ENCODE measurements at places on chromosomes 3 and 15.

DNA sequence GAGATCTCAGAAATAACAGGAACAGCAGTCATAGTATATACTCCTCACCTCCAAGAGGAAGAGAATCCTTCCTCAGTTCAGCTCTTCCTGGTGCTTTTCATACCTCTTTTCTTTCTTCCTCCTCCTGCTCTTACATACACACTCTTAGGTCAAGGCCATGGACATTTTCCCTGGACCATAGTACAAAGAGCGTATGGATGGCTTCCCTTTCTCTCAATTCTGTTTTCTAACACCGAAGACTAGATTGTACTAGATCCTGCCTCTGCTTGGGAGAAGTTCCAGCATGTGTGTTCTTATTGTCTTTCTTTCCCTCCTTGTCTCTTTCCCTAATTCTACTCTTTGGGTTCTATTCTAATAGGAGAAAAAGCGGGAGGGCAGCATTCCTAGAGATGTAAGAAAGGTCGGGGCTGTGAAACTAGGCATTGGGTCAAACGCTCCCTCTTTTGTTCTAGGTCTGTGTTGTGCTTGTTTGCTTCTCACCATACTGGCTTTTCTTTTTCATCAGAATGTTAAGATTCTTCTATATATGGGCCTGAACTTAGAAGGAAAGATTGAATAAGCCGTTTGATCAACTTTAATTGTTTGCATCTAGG is 77.4 kb downstream of the VPS8 start:
- DNase-seq: no peak

DNA sequence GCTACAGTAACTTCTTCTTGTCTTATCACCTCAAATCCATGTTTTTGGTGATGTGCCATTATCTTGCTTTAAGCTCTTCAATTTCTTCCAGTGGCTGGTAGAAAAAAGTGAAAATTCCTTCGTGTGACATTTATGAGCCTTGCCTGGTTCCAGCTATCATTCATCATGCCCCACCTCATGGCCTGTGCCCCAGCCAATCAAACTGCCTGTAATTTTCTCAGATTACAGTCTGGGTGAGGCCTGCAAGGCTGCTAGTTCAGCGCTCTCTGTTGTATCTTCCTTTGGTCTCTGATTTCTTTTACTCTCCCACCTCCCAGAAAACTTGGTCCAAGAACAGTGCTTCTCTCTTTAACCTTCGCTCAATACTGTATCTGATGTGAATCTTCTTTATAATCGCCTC is 249.3 kb upstream of the ZNF717 start:
- no peak for DNase-seq

DNA sequence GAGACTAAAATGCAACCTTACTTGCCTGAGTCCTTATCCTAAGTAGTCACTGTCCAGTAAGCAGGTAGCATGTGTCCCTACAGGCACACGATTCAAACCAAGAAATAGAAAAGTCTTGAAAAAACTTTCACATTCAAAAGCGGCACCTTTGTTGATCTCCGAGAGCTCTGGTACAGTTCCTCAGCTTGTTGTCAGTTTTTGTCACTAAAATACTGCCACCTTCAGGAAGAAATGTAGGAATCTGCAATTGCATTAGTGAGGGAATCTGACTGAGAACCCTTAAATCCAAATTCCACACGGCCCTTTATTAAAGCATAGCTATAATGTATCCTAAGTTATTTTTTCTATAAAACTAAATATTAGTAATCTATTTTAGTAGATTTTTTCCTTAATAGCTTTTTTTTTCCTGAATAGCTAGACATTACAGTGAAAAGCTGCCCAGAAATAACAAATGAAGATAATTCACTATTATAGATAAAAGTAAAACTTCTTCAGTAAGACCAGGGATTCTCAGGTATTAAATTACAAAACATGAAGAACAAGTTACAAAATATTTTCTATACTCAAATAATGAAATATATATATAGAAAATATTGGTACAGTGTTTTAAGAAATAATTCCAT is 44.0 kb downstream of the CCDC54 start:
- DNase-seq: peak; percentile 35

GRCh38 chr15:90053685-90054466 is 48.4 kb downstream of the IDH2 start:
- DNase-seq: no peak

DNA sequence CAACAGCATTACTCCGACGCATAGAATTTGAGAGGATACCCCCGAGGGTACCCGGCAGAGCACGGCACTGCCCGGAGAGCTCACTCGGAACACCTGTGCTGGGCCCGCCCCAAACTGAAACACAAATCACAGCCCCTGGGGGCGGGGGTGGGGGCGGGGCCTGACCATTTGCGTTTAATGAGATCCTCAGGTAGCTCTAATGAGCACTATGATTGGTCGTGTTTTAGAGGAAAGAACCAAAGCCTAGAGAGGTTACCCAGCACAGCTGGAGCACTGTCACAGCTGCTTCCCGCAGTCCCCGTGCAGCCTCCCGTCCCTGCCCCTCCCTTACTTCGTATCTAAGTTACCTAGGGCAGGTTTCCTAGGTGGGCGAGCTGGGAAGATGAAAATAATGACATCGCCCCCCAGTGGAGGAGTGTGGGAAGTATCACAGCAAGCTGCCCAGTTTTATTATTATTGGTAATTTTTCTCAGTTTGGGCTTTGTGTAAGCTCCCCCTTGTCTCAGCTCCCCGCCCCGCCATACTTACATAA is 187.1 kb downstream of the PDE8A start:
- DNase-seq: no peak

GRCh38 chr3:58358092-58358491 is 25.4 kb downstream of the PXK start:
- DNase-seq: no peak

DNA sequence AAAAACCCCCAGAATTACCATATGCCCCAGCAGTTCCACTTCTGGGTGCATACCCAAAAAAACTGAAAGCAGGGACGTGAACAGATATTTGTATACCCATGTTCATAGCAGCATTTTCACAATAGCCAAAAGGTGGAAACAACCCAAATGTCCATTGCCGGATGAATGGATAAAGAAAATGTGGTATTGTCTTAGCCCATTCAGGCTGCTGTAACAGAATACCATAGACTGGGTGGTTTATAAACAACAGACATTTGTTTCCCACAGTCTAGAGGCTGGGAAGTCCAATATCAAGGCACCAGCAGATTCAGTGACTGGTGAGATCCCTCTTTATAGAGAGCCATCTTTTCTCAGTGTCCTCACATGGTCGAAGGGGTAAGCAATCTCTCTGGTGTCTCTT is 182.1 kb upstream of the ANKRD28 start:
- DNase-seq: no peak

DNA sequence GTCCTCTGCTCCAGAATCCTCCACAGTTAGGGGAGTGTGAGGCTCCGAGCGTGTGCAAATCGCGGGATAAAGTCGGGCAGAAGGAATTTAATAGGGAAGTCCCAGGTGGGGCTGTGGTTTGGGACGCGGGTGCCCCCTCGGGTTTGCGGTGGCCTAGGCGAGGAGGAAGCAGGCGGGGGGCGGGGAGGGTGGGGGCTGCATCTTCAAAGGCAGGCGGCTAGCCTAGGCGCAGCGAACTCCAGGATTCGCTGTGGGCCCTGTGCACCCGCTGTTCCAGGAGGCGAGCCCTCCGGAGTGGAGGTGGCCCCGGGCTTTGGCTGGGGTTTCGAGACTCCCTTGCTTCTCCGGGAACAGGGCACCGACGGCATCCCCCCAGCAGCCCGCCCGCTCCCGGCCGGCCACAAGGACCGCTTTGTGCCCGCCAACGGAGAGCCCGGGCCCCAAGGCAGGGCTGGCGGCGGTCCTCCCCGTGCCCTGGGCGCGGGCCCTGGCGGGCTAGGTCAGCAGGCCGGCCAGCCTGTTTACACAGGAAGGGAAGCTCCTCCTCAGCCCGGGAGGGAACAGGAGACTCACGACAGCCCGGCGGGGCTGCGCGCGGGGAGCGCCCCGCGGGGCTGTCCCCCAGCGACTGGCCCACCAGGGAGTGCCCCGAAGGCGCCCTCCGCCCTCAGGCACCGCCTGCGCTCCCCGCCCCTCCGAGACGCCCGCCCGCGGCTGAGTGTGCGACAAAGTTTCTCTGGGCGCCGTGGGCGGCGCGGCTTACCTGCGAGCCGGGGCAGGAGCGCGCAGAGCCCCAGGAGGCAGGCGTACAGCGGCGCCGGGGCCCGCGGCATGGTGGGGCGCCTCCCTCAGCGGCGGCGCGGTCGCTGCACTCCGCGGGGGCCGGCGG is 753 bp downstream of the ITGB5 start:
- no peak for DNase-seq

Data from fibroblast of skin of left biceps (primary cell).